Heart left ventricle (tissue), 16 donors: ENCODE measurements at places on chromosomes 4 and X.
A peak's percentile ranks its signal among the peaks of the same experiment; 100 is the strongest.

- H3K27ac ChIP-seq: no peak overlapping the region
- DNase-seq: no peak
- no peak overlapping the region for H3K4me3 ChIP-seq
- no peaks in the 10 kb centered on the region for H3K27me3 ChIP-seq
These were observed 431.3 kb downstream of the KCNIP4 start for GRCh38 chr4:21517126-21517859.

DNA sequence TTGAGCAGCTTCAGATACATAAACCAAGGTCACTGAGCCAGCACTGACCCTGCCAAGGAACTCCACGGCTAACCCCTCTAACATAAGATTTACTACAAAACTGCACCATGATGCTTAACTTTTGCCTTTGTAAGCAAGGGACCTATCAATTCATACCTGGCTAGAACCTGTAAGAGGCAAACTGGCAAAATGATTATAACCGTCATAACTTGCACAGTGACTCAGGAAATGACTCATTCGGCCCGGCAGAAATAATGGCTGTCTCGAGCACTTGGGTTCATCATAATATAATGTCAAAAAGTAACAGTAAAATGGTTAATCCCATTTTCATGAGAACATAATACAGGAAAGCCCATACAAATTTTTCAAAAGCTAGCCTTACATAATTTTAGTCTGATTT lies 17.2 kb downstream of the RASGEF1B start:
- no peak overlapping the region for H3K27ac ChIP-seq
- no peak for DNase-seq
- H3K27me3 ChIP-seq: no peaks in the 10 kb centered on the region
- no peaks in the 10 kb centered on the region for H3K4me1 ChIP-seq
- no peak overlapping the region for H3K4me3 ChIP-seq

- H3K27ac ChIP-seq: peak overlapping the region; percentile 79
- no peaks in the 10 kb centered on the region for H3K4me1 ChIP-seq
- no peaks in the 10 kb centered on the region for H3K36me3 ChIP-seq
These were observed 38.0 kb upstream of the PDK3 start for GRCh38 chrX:24426921-24427746.

DNA sequence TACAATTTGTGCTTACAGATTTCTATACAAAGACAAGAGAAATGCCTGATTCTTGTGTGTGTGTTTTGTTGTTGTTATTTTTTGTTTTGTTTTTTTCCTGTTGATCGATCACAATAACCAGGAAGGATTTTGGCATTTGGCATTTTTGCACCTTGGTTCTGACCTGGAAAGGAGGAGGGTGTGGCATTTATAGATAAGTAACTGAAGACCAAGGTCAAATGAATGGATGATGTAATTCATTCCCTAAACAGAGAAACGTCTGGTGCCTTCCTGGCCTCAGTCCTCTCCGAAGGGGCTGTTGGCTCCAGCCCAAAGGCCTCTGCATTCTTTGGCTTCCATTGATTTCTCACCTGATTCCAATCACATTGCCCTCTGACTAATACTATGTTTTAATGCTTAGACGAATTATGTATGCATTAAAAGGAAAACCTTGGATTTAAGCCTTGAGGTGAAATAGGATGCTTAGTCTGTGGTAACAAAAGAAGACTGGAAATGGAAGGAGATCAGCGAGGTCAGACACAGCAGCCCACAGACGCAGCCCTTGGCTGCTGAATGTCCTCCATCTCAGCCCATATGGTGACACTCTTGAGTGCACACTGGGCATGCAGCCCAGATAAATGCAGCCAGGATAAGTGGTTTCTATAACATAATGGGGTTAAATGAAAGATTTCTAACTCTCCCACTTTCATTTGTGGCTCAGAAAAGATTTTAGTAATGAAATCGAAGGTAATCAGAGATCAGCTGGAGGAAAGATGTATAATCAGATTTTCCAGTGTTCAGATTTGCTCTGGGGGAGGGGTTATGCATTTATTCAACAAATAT lies 60.5 kb upstream of the TRIM2 start:
- no peak overlapping the region for H3K4me3 ChIP-seq
- H3K27ac ChIP-seq: no peak overlapping the region
- no peaks in the 10 kb centered on the region for H3K27me3 ChIP-seq
- DNase-seq: no peak
- H3K36me3 ChIP-seq: no peaks in the 10 kb centered on the region

DNA sequence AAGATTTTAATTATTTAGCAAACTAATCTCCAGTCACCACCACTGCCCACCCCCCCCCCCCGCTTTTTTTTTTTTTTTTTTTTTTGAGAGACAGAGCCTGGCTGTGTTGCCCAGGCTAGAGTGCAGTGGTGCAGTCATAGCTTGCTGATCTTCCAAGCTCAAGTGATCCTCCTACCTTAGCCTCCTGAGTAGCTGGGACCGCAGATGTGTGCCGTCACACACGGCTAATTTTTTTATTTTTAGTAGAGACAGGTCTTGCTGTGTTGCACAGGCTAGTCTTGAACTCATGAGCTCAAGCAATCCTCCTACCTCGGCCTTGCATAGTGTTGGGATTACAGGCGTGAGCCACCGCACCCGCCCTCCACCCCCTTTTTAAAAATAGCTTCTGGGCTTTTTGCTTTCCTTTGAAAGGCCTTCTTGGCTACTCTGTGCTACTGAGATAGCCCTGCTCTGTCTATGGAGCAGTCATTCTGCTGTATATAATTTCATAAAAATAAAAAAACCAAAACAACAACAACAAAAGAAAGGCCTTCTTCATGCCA lies 18.7 kb downstream of the TXLNG start:
- peaks cover 8% of the 10 kb centered on the region for H3K4me1 ChIP-seq
- no peak for DNase-seq
- H3K36me3 ChIP-seq: no peaks in the 10 kb centered on the region
